Activated CD4-positive, alpha-beta T cell treated with anti-CD3 and anti-CD28 coated beads for 36 hours (primary cell): ENCODE measurements at places on chromosomes 4 and X. TPM values are rescaled to one million over a fixed set of nuclear protein-coding genes. Genes with fewer than 3 reads are reported as not detected.

PAGE5 gene
- not detected for total RNA-seq

TCP11X2 gene
- total RNA-seq: not detected

AKAP4 gene
- total RNA-seq: not detected

TLR2 gene
- 1.3 TPM for total RNA-seq

CT45A10 gene
- total RNA-seq: not detected

FSTL5 gene
- total RNA-seq: not detected

HTR2C gene
- not detected for total RNA-seq

APBB2 gene
- 1.5 TPM for total RNA-seq

ZCCHC13 gene
- not detected for total RNA-seq

DOK7 gene
- not detected for total RNA-seq

PPEF1 gene
- total RNA-seq: 0.30 TPM

TMSB15C gene
- 3.3 TPM for total RNA-seq

USP26 gene
- total RNA-seq: not detected

AMER1 gene
- total RNA-seq: 3.5 TPM

MCTS1 gene
- total RNA-seq: 73.3 TPM

TCEAL6 gene
- not detected for total RNA-seq

DNAAF6 gene
- not detected for total RNA-seq

SLC9B1 gene
- 3.7 TPM for total RNA-seq

ATOH1 gene
- total RNA-seq: not detected

SOX3 gene
- total RNA-seq: not detected

C4orf46 gene
- 18.1 TPM for total RNA-seq

ARMCX1 gene
- 1.9 TPM for total RNA-seq

SH2D1A gene
- total RNA-seq: 32.5 TPM

PASD1 gene
- not detected for total RNA-seq
